Hematopoietic multipotent progenitor cell (in vitro differentiated cells): ENCODE measurements at places on chromosomes 7 and 10.

DNA sequence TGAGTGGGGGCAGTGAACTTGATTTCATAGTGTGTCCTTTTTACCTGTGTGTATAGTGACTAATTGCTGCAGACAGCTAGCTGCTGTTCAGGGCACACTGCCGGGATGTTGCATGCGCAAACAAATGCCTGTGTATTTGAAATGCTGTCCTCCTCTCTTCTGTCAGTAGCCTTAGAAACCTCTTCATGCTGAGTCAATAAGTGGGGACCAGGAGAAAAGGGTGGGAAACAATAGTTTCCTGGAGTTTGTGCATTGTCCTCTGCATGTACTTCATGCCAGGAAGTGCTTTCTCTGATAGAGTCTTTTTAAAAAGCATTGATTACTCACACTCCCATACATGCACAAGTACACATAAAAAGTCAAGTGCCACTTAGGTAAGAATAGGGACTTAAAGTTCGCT lies 1183.7 kb upstream of the CELF2 start:
- no peak for DNase-seq

DNA sequence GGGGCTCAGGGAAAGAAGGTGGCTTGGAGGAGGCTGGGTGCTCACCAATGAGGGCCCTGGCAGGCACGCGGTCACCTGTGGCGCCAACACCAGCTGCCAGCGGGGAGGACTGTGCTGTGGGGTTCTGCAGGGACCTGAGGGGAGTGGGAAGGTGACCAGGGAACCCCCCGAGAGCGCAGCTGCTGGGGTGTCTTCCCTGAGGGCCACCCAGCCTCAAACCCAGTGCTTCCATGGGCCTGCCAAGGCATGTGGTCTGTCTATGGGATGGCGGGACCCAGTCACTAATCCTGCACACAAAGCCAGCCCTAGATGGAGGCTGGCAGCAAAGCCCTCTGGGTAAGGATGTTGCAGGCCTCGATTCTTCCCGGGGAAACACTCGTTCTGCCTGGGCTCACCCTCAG lies 117.1 kb downstream of the EBF3 start:
- no peak for DNase-seq

DNA sequence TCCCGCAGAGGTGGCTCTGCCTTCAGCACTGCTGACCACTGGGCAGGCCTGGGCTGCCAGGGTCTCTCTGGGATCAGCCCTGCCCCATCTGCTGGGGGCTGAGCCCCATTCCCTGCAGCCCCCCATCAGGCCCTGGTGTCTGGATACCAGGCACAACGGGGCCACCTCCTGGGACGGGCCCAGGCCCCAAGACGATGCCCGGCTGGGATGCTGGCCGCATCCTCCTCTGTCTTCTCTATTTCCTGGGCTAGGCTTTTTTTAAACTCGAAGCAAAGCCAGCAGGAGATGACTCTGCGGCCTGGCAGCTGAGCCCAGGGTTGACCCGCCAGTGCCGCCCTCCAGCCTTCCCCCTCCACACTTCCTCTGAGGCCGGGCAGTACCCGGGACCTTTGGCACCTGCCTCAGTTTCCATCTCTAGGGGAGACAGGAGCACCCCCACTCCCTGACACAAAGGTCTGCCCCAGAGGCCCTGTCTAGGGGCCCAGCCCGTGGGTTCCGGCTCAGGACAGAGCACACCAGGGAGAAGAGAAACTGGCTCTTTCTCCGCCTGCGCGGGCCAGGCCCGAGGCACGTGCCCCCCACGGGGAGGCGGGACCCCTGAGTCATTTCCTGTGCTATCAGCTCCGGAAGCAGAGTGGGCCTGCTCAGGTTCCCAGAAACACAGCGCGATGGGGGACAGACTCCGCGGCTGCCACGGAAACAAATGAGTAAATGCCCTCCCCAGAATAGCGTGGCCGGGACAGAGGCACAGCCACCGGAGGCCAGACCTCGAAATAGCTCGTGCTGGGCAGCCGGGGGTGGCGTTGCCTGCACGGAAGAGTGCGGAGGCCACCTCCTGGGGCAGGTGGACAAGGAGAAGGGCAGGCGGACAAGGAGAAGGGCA lies 84.6 kb upstream of the PDGFA start:
- DNase-seq: peak; percentile 97

DNA sequence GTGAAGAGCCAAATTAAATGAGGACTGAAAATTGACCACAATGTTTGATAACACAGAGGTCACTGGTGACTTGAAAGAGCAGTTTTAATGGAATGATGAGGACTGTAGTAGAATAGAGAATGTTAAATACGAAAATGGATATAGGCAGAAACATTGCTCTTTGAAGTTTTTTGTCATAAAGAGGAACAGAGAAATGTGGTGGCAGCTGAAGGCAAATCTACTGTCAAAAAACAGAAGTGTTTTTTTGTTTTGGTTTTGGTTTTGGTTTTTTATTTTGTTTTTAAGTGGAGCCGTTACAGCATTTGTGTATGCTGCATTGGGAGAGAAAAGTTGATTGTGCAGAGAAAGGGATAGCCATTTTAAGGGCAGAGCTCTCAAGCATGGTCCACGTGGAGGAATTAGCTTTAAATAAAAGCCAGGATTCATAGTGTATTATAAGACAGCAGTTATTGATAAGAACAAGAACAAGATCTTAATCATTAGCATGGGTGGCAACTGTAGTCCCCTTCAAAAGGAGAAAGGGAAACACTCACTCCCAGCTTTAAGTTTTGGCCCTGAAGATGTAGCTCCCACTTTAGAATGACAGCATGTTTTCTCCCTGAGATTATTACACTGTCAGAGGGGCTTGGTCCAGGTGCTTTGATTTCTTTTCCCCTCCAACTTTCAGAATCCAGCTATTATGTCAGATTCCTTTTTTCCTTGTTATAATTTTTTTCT lies 156.7 kb upstream of the BET1 start:
- no peak for DNase-seq

- no peak for DNase-seq
Observed at GRCh38 chr7:11120675-11121220, 147.1 kb downstream of the PHF14 start.

DNA sequence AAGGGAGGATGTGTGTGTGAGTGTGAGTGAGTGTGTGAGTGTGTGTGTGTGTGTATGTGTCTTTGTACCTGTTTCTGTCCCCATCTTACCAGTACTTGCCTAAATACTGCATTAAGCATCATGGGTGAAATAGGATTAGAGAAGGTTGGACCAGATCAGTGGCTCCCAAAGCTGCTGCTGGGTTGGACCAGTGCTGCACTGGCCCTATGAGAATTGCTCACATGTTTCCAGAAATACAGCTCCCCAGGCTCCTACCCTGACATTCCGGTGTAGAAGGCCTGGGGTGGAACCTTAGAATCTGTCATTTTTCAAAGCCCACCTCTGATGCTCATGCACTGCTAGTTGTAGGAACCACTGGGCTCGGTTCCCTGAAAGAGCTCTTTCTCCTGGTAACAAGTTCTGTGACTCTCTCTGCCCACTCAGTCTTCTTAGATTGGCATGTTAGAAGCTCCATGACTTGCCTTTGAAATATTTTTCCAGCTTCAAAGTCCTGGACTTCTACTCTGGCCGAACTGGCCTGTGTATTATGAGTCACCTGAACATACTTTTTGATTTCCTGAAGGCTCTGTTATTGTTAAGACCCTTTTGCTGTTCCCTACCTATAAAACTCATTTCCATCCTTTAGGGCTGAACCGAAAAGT lies 224.7 kb downstream of the CUX1 start:
- no peak for DNase-seq

DNA sequence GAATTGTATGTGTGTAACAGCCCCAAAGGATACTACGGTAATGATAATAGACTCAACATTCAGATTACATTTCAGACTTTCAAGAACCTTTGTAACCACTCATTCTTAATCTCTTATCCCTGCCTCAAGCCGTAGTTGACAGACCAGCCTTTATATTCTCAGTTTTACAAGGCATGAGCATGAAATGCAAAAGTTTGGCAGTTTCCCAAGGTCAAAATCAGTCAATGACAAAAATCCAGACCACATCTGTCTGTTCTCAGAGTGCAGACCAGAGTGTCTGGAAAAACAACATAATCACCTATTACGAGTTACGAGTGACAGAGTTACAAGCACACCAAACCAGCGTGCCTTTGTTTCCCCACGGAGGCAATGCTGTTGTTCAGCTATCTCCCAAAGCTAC lies 178.6 kb upstream of the LRGUK start:
- DNase-seq: no peak
